ENCODE measurements at places on chromosomes 2 and 18.

DNA sequence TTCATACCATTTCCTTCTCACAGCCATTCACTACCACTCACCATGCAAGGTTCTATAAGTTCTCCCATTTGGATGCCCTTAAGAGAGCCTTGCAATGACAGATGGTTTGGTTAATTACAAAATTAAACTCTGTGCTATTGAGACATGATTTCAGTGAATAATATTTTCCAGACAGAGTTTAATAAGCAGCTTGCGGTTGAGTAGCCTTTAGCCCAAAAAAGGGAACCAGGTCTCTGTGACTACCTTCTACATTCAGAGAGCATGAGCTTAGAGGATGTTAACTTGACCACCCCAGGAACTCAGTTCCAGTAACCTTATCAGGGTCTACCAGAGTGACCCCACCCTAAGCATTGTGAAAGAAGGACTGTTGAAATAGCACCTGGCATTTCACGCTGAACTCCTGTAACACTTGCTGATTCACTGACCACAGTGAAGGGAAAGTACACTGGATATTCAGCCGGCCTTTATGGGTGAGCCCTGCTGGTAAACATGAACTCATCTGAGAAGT, 1173.1 kb upstream of the ZEB2 start:
- no peak for DNase-seq

DNA sequence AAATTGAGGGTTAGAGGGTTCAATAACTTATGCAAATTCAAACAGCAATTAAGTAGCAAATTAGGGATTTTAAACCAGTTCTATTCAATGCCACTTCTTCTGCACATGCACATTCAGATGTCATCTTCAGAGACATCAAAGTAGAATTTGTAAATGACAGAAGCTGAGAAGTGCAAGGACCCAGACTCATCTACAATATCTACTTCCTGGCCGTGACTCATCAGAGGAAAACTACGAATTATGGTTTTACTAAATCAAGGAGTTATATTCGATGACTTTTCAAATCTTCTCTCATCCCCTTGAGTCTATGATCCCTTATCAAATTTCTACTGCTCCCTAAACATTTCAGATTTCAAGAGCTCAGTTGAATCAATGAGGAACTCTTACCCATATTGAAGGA, 20.0 kb upstream of the STAT4 start:
- DNase-seq, result no peak

- no peak for DNase-seq
Measured at GRCh38 chr18:63309422-63309821, 10.1 kb downstream of the BCL2 start.

DNA sequence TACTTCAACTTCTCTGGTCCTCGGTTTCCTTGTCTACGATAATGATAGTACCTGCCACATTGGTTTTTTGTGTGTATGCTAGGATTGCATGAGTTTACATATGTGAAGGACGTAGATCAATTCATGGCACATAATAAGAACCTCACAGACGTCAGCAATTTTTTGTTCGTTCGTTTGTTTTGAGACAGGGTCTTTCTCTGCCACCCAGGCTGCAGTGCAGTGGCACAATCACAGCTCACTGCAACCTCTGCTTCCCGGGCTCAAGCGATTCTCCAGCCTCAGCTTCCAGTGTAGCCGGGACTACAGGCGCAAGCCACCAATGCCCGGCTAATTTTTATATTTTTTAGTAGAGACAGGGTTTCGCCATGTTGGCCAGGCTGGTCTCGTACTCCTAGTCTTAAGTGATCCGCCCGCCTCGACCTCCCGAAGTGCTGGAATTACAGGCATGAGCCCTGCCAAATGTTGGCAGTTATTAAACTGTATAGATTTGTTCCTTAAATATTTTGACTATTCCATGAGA, 756 bp upstream of the SLC35F5 start:
- no peak for DNase-seq

GRCh38 chr18:35387152-35387571, 10.0 kb upstream of the ZNF396 start:
- DNase-seq, result no peak

DNA sequence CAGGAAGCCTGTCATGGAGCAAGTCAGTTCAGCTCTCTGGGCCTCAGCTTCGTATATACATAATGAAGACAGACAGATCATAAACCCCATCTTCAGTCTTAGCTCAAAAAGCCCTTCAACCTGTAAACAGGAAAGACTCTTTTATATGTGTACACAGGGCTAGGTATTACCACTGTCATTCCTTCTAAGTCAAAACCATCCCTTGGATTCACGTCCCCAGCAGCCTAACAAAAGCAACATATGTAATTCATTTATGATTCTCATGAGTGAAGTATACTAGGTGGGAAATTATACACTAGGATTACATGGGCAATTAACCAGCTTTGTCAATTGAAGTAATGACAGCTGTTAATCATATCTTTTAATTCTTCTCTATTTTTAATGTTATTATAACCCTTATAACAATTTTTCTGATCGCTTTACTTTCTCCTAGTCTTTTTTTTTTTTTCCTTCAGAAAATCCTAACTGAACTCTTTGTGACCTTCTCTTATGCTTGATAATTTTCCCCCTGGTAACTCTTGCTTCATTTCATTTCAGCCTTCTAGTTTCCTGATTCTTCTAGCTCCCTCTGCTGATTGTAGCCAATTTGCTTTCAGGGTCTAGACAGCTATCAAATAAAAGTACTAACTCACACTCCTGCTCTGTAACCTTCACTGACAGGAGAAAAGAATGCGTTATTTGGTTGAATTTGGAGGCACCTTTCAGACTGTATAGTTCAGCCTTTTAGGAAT, 99.7 kb downstream of the RBM43 start:
- DNase-seq, result no peak

DNA sequence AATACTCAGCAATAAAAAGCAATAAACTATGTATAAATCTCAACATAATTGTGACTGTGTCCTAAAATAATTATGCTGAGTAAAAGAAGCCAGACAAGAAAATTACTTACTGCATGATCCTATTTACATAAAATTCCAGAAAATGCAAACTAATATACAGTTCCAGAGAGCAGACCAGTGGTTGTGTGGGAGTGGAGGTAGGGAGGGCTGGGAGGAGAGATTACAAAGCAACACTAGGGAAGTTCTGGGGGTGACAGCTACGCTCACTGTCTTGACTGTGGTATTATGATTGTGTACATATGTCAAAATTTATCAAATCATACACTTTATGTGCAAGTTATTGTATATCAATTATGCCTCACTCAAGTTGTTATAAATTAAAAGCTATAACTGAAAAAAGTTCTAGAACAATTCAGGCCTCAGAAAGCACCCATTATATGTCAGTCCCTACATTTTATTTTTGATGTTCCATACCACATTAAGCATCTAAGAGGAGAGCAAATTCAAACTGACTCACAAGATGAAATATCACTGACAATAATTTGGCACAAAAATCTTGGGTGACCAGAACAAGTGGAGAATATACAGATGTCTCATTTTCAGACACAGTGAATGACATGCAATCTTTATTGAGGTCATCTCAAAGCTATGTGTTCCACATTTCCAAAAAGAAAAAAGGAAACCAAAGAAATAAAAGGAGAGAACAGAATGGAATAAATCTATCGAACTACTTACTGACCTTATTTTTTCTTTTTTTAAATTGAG, 85.1 kb downstream of the ANTXR1 start:
- DNase-seq, result no peak

GRCh38 chr2:227267410-227268115, 57.5 kb upstream of the MFF start:
- no peak for DNase-seq

DNA sequence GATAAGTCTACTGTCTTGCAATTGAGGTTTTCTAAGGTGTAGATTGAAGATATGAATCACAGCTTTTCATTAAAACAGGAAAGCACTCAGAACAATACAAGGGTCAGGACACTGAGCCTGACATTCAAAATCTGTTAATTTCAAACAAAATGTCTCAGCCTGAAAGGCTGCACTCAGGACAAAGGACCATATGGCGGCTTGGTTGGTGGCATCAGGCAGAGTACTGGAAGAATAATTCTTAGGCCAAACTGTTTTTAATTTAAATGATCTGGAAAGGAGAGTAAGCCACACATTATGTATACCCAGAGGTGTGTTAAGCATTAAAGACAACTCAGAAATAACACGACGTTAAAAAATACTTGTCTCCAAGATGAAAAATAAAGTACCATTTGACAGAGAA, 85.9 kb downstream of the SKA1 start:
- no peak for DNase-seq

- no peak for DNase-seq
Measured at GRCh38 chr2:76169276-76170008, 458.7 kb upstream of the GCFC2 start.

- no peak for DNase-seq
Measured at GRCh38 chr18:5527603-5528002, 16.2 kb downstream of the EPB41L3 start.

DNA sequence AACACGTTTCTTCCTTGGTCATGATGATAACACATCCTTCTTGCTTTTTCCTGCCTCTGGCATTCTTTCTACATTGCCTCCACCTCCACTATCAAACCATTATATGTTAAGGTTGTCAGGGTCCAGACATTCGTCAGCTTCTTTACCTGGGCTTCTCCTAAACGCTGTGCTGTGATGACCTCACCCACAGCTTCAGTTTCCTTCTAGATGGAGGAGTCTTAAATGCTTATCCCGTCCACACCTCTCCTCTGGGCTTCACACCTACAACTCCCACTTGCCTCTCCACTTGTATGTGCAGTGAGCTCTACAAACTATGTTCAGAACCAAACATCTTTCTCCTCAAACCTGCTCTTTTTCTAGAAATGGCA, 666 bp upstream of the STAT1 start:
- DNase-seq, result no peak

DNA sequence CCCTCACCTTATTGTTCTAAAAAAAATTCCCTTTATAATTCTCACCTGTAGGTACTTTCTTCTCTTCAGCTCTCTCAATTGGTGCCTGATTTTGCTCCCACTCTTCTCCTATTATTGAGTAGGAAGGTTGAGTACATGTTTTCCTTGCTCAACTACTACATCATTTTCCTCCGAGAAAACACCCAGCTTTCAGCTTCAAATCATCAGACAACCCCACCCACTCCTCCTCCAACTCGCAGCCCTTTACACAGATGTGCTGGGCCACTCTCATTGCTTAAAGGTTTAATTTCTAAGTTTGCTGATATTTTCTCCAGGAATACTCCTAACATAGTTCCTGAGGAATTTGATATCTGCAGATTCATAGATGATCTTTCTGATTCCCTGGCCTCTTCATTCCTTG, 734.4 kb upstream of the ZEB2 start:
- DNase-seq, result no peak

DNA sequence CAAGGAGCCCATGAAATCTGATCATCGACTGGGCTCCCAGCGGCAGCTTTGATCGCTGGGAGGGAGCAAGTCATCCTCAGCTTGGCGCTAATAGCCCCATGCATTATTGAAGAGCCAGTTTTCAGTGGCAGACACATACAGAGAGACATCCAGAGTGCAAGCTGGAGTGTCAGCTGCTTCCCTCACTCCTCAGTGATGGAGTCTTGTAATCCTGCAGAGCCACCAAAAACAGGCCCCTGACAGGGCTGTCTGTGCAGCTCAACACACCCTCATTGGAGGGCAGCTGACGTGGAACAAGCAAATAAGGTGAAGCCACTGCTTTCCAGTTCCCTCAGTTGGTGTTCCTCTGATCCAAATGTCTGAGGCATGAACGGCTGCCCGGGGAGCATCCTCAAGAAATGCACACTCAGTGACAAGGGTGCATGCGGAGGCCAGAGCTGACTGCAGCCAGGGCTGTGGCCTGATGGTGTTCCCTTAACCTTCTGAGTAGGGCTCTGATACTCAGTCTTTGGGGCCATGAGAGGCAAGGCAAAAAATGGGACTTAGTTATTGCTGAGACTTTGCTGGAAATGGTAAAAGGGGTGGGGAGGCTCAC, 97.4 kb downstream of the RHOB start:
- no peak for DNase-seq

DNA sequence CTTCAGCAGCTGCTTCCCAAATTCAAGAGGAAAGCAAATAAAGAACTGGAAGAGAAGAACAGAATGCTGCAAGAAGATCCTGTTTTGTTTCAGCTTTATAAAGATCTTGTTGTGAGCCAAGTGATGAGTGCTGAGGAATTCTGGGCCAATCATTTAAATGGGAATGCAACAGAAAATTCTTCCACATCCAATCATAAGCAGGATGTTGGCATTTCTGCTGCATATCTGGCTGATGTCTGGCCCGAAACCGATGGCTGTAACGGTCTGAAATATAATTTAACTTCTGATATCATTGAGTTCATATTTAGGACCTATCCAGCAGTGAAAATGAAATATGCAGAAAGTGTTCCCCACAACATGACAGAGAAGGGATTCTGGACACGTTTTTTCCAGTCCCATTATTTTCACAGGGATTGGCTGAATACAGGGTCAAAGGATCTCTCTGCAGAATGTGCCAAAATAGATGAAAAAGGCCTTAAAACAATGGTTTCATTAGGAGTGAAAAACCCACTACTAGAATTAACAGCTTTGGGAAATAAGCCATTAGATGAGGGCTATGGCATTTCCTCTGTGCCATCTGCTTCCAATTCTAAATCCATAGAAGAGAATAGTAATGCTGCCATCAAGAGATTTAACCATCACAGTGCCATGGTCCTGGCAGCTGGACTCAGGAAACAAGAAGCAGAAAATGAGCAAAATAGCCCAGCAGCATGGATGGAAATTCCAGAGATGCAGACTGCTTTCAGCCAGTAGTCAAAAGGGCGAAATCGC, 175.6 kb downstream of the MC4R start:
- no peak for DNase-seq

- no peak for DNase-seq
Measured at GRCh38 chr2:217246108-217246507, 386.2 kb upstream of the TNP1 start.
